ENCODE measurements at places on chromosomes 13 and 19.

GRCh38 chr13:29654843-29655547 lies 59.5 kb upstream of the SLC7A1 start:
- peak; percentile 17 for DNase-seq

DNA sequence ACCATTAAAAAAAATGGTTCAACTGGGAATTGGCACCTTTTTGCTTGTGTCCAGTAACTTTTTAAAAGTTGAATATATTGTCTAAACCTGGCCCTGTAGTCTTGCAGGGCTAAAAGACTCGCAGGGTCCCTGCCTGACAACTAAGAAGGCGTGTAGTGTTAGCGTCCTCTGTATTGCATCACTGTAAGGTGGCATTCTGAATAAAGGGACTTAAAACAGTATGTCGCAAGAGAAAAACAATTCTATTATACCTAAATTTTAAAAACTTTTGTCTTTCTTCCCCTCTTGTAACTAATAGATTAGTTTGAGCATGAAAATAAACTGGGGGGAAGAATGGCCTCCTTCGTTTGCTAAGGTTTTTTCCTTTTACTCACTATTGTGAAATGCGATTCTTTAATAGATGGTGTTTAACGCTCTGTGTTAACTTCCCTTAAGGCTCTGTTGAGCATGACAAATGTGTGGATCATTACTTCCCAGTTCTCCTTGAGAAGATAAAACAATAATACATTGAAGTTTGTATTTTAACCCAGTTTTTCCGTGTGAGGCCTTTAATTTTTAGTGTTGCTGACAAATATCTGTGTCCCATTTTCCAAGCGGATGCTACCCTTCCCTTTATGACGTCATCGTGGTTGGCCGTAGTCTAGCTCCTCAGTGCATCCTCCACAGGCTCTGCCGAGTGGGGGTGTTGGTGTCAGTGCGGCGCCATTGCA lies 134.6 kb downstream of the KATNAL1 start:
- no peak for DNase-seq

DNA sequence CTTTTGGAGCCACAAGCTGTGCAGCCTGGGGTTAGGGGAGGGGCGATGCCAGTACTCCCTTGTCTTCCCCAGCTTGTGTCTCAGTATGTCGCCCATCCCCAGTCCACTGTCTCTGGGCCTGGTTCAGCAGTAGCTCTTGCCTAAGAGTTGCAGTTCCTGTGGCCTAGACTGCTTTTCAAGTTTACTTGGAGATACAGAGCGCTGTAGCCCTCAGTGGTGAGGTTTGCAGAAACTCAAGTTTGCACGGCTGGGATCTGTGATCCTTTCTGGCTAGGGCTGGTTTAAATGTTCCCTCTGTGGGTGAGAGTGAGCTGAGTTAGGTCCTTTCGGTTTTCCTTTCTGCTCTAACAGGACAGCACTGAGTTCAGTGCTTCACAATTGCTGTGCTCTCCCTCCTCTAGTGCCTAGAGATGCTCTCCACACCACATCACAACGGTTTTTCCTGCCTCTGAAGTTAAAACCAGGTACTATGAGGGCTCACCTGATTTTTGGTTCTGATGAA lies 360.6 kb upstream of the TMTC4 start:
- DNase-seq, result no peak

DNA sequence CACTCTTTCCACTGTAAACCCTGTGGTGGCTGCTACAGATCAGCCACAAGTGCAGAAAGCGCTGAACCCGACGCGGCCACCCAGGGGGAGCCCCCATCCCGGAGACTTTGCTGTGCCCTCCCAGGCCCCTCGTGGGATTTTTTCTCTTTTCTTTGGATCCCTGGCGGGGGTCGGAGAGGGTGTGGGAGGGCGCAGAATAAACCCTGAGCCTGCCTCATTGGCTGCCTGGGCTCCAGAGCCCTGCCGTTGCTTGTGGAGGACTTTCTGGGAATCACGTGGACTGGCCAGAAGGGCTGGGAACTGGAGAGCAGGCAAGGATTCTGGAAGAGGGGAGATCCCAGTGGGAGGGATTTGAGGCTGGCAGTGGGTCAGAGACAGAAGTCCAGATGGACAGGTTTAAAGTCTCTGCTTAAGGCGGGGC lies 24.9 kb downstream of the GADD45B start:
- no peak for DNase-seq

- no peak for DNase-seq
Measured at GRCh38 chr13:113292021-113292862, 4.8 kb upstream of the LAMP1 start.

DNA sequence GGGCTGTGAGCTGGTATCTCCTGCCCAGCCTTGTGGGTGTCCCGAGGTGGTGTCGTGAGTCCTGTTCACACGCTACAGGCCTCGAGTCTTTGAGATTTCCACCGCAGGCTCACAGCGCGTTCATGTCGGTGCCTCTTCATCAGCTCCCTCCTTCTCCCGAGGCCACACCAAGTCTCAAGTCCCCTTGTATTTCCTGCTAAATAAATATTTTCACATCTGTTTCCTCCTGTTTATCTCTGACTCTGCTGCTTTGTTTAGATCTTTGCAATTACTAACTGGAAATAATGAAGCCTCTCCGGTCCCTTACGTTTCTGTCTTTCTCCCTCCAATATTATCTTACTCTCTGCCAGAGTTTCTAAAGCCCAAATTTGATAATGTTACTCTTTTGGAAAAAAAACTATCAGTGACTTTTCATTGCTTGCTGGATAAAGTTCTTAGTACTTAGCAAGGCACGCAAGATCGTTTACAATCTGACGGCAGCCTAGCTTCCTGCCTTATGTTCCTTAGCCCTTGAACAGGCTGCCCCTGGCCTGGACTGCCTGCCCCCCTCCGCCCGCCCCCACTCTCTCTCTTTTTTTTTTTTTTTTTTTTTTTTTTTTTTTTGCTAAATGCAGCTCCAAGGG lies 130.5 kb upstream of the RNF113B start:
- peak; percentile 62 for DNase-seq

DNA sequence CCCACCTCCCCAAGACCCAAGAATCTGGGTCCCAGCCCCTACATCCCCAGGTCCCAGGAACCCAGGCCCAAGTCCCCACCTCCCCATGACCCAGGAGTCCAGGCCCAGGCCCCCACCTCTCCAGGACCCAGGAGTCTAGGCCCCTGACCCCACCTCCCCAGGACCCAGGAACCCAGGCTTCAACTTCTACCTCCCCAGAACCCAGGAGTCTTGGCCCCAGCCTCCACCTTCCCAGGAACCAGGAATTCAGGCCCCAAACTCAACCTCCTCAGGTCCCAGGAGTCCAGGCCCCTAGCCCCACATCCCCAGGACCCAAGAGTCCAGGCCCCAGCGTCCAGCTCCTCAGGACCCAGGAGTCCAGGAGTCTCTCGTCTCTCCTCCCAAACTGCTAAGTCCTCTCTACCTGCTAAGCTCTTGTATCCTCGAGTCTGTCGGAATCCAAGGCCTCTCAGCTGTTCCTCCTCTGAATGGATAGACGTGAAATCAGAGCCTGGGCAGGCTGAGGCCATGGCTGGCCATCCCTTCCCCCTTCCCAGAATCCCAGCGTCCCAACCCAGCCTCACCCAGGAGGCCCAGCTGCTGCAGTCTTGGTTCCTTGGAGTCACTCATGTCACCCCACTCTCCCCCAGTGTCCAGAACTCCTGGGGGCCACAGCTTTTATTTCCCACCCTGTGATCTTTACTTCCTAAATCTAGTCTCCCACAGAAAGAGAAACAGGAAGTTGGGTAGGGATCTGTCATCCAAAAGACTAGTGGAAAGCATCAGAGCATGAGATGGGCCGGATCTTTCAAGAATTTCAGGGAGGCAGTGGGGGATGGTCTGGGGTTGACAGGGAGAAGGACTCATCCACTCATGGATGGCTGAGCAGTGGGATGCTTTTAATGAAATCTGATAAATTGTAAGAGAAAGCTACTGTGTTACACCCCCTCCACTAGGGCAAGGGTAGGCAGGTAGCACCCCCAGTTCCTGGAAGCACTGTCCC lies at the start of gene CD209:
TSS of gene CD209 (minus strand) at position 632 of the 982 bp plus-strand sequence. CDS start at position 609, 23 bp downstream.
- DNase-seq, result no peak

DNA sequence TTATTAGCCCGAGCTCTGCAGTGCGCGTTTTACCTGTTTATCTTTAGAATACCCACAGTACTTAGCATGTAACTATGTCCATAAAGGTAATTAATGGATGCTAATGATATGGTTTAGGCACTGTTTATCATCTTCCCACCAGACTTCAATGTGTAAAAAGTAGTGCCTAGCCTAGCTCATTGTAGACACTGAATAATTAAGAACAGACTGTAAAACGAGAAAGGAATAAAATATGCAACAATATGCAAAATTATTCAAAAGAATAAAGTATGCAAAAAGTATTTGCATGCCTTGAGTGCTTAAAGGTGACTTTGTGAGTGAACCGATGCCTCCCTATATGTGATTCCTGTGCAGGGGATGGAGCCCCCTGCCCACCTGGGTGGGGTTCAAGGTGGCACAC lies 35.7 kb upstream of the RNF113B start:
- DNase-seq, result no peak

- DNase-seq, result no peak
Measured at GRCh38 chr19:47356900-47357299, 7.8 kb downstream of the DHX34 start.

DNA sequence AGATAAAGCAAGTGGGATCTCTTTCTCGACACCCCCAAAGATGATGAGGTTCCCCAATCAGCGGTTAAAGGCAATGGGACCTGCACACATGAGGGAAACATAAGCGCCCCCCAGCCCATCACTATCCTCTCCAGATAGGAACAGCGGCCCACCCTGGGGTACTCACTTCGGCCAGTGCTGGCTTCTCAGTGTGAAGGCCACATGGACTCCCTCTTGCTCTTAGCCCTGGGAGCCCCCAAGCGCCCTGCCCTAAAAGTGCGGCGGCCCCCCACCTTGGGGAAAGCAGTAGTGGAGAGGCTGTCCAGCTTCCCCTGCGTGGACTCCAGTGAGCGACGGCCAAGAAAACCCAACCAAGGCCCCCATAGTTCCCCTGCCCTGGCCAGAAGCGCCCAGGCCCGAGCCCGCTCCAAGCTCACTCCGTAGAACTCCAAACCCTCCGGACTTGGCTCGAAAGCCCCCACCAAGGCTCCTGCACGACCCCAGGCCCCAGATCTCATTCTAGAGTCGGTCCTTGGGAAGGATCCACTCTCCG lies 1.0 kb downstream of the CACNA1A start:
- no peak for DNase-seq

- DNase-seq, result peak; percentile 98
Measured at GRCh38 chr19:9075064-9075949, 11.6 kb upstream of the OR1M1 start.

DNA sequence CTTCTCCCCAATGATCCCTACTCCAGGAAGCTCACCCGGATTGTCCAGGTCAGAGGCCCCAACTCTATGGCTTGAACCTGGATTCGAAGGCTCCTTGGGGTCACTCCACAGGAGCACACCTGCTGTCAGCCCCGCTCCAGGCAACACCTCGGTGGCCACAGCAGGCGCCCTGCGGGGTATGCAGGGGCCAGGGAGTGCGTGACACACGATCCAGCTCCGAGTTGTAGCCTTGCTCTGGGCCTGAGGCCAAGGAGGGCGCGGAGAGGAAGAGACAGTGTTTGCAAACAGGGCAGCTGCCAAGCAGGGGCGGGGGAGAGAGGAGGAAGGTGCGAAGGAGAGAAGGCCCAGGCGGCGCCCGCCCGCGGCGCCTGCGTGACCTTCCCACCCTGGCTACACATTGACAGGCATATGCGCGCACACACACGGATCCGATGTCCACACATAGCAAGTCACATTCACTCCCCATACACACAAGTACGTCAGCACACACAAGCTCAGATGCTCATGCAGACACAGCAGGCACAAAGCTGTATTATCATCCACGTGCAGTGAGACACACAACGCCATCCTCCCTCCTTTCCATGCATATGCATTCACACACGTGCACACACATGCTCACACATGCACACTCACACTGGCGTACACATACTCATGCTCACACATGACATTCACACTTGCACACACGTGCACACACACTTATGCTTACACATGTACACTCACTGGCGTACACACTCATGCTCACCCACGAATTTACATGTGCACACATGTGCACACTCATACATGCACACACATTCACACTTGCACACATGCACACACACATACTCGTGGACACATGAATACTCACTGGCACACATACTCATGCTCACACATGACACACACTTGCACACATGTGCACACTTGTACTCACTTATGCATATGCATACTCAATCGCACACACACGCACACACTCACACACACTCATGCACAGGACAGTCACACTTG lies 10.4 kb downstream of the SBK2 start:
- peak; percentile 83 for DNase-seq

DNA sequence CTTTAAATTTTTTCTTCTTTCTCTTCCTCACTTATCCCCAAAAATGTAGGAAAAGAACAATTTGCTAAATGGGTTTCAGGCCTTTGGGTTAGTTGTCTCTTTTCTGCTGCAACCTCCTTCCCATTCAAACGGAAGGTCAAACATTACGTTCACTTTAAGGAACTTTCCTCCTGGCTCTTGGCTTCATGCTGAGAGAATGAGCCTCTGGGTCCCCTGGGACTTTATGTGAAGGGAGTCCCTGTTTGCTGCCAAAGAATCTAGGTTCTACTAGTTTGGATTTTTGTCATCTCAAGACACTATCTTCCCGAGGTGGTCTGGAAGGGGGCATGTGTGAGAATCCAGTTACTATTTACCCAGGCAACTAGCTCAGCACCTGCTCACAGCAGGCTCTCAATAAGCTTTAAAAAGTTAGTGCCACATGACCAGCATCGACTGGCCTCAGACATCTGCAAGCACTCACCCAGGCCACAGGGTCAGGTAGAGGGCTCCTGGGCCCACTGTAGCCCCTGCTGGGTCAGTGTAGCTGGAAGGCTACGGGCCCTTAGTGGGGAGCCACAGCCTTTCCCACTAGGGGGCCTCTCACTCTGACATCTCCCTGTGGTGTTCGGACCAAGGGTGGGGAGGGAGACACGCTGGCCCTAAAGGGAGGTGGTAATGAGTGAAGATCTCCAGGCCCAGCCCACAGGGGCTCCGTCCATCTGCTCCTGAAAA lies 40.5 kb downstream of the FAM124A start:
- no peak for DNase-seq

DNA sequence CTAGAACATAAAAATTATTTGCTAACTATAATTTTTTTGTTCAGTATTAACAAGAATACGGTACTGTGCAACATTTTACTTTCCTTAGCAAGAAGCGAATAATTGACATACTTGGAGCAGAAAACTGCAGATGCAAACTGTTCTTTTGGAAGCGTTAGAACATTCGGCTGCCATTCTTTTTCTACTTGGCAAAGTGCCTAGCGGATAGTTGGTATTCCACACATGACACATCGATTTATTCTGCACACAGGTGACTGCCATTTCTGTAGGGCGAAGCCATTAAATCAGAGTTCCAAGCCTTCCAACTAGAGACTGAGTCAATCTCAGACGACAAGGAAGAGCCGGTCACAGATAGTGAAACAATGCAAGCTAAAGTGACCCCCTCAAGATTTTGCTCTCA lies 117.4 kb downstream of the TRPC4 start:
- no peak for DNase-seq
